Endothelial cell of coronary artery (primary cell): ENCODE measurements at places on chromosomes 16 and 17. TPM values are rescaled to one million over a fixed set of nuclear protein-coding genes. Genes with fewer than 3 reads are reported as not detected.

ORC6 gene
- total RNA-seq, result 7.9 and 11.2 TPM in 2 replicates

GPRC5C gene
- total RNA-seq, result 0.09 and 0.66 TPM in 2 replicates

TOM1L1 gene
- 3.1 and 19.7 TPM in 2 replicates for total RNA-seq

TP53TG3D gene
- total RNA-seq, result 0.18 TPM in 1 of 2 replicates, not detected in the other

GPR139 gene
- not detected in 2 replicates for total RNA-seq

CACNB1 gene
- total RNA-seq, result 1.6 and 3.1 TPM in 2 replicates

ATP6V0C gene
- total RNA-seq, result 6.0 and 8.3 TPM in 2 replicates

SLC12A3 gene
- total RNA-seq, result not detected in 2 replicates

NRN1L gene
- not detected in 2 replicates for total RNA-seq

IGSF6 gene
- total RNA-seq, result not detected in 2 replicates

CTCF gene
- total RNA-seq, result 23.4 and 26.3 TPM in 2 replicates

SLC5A10 gene
- total RNA-seq, result not detected in 2 replicates

SAMD14 gene
- total RNA-seq, result 2.8 and 5.0 TPM in 2 replicates

HNF1B gene
- not detected in 2 replicates for total RNA-seq

VWA3A gene
- not detected in 2 replicates for total RNA-seq

DOC2B gene
- total RNA-seq, result under 0.01 and 1.3 TPM in 2 replicates

CD300E gene
- total RNA-seq, result not detected in 2 replicates

KRT33B gene
- not detected in 2 replicates for total RNA-seq

PSMD7 gene
- 101 and 123 TPM in 2 replicates for total RNA-seq

SOX9 gene
- 1.3 TPM in 1 of 2 replicates, not detected in the other for total RNA-seq

TAF1C gene
- 15.7 and 23.1 TPM in 2 replicates for total RNA-seq

PIRT gene
- not detected in 2 replicates for total RNA-seq

ATP2A1 gene
- 0.09 and 0.56 TPM in 2 replicates for total RNA-seq

XAF1 gene
- total RNA-seq, result 16.7 and 24.9 TPM in 2 replicates

OR2C1 gene
- total RNA-seq, result not detected in 2 replicates

CYBA gene
- total RNA-seq, result 114 and 129 TPM in 2 replicates

CSH2 gene
- not detected in 2 replicates for total RNA-seq

COPZ2 gene
- total RNA-seq, result 5.3 and 10.5 TPM in 2 replicates

CSH1 gene
- not detected in 2 replicates for total RNA-seq

PPL gene
- total RNA-seq, result 0.18 and 1.0 TPM in 2 replicates

BAHCC1 gene
- 2.4 and 5.6 TPM in 2 replicates for total RNA-seq

MYO1C gene
- 155 and 224 TPM in 2 replicates for total RNA-seq

OR3A2 gene
- total RNA-seq, result 0.47 TPM in 1 of 2 replicates, not detected in the other

TIGD7 gene
- total RNA-seq, result 2.6 and 5.0 TPM in 2 replicates

CDRT15 gene
- total RNA-seq, result not detected in 2 replicates

ZG16B gene
- total RNA-seq, result 0.09 and 1.9 TPM in 2 replicates

PROCA1 gene
- total RNA-seq, result 0.81 and 0.94 TPM in 2 replicates

SNX20 gene
- not detected in 2 replicates for total RNA-seq

HBM gene
- not detected in 2 replicates for total RNA-seq

TERB1 gene
- under 0.01 TPM in 1 of 2 replicates, not detected in the other for total RNA-seq

FBXO39 gene
- total RNA-seq, result 0.56 and 1.3 TPM in 2 replicates

CX3CL1 gene
- 2.2 and 5.8 TPM in 2 replicates for total RNA-seq

KRTAP2-3 gene
- not detected in 2 replicates for total RNA-seq

SLC35G6 gene
- total RNA-seq, result not detected in 2 replicates

MYH2 gene
- total RNA-seq, result not detected in 2 replicates

AURKB gene
- 16.0 and 35.2 TPM in 2 replicates for total RNA-seq

C16orf96 gene
- not detected in 2 replicates for total RNA-seq

IGF2BP1 gene
- 1.6 and 4.2 TPM in 2 replicates for total RNA-seq

HASPIN gene
- total RNA-seq, result 4.5 and 7.9 TPM in 2 replicates

NUDT7 gene
- total RNA-seq, result 4.0 TPM in 2 replicates

CCL22 gene
- total RNA-seq, result not detected in 2 replicates

SARM1 gene
- total RNA-seq, result 3.8 and 4.0 TPM in 2 replicates

AOC2 gene
- total RNA-seq, result 0.36 and 0.38 TPM in 2 replicates

NEK8 gene
- 1.1 and 2.4 TPM in 2 replicates for total RNA-seq

HES7 gene
- 0.09 TPM in 2 replicates for total RNA-seq

KRT33A gene
- not detected in 2 replicates for total RNA-seq

IL21R gene
- total RNA-seq, result 0.09 and 0.28 TPM in 2 replicates
